CD14-positive monocyte (primary cell): ENCODE measurements at places on chromosomes 6 and 20. TPM values are rescaled to one million over a fixed set of nuclear protein-coding genes. Genes with fewer than 3 reads are reported as not detected.

OR14J1 gene
- polyA plus RNA-seq: not detected in 2 replicates

CHD6 gene
- polyA plus RNA-seq: 19.6 TPM

EXOC2 gene
- polyA plus RNA-seq: 12.0 TPM

- DNase-seq: no peak
- H3K27me3 ChIP-seq: no peaks in the 10 kb centered on the region
- no peaks in the 10 kb centered on the region for H3K4me1 ChIP-seq
- no peak overlapping the region for H3K4me3 ChIP-seq
- no peak overlapping the region for H3K27ac ChIP-seq
These were observed 21.2 kb downstream of the EPB41L2 start for GRCh38 chr6:131041814-131042213.

- no peak overlapping the region for H3K27ac ChIP-seq
- DNase-seq: no peak
- H3K36me3 ChIP-seq: no peaks in the 10 kb centered on the region
- H3K4me3 ChIP-seq: no peak overlapping the region
- H3K27me3 ChIP-seq: peaks cover 72% of the 10 kb centered on the region
- peaks cover 3% of the 10 kb centered on the region for H3K4me1 ChIP-seq
These were observed 1.1 kb upstream of the SLC32A1 start for GRCh38 chr20:38723017-38723847.

GRCh38 chr6:89787660-89788328, 31.8 kb downstream of the MDN1 start:
- H3K4me1 ChIP-seq: no peaks in the 10 kb centered on the region
- H3K27ac ChIP-seq: no peak overlapping the region
- DNase-seq: no peak
- H3K36me3 ChIP-seq: peaks cover 72% of the 10 kb centered on the region
- no peak overlapping the region for H3K4me3 ChIP-seq

- H3K4me1 ChIP-seq: peaks cover 3% of the 10 kb centered on the region
- DNase-seq: no peak
- no peaks in the 10 kb centered on the region for H3K27me3 ChIP-seq
- no peak overlapping the region for H3K27ac ChIP-seq
- H3K4me3 ChIP-seq: no peak overlapping the region
These were observed 33.9 kb upstream of the FBXO30 start for GRCh38 chr6:145848541-145848940.

- peaks cover 36% of the 10 kb centered on the region for H3K36me3 ChIP-seq
- no peaks in the 10 kb centered on the region for H3K4me1 ChIP-seq
- peak overlapping the region; percentile 6 for H3K27ac ChIP-seq
- peaks cover 3% of the 10 kb centered on the region for H3K27me3 ChIP-seq
- peak; percentile 30 for DNase-seq
These were observed 4.5 kb upstream of the TNXB start for GRCh38 chr6:32113386-32114352.

DNA sequence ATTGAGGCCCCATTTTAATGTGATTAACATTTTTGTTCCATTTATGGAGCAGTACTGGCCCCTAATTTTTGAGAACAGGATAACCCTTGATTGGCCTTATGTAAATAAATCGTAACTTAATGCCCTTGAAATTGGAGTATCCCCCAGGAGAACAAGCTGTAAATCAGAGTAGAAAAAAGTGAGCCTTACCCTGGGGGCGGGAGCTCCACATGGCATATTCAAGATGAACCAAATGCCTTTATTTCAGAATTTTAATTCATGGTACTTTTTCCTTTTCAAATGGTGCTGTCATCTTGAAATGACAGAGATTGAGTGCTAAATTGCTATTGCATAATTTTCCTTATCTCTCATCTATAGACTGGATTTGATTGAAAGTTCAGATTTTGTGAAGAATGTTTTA, 809.5 kb upstream of the FLRT3 start:
- DNase-seq: no peak
- no peaks in the 10 kb centered on the region for H3K36me3 ChIP-seq
- H3K4me3 ChIP-seq: no peak overlapping the region
- H3K4me1 ChIP-seq: no peaks in the 10 kb centered on the region
- no peaks in the 10 kb centered on the region for H3K27me3 ChIP-seq

- no peaks in the 10 kb centered on the region for H3K27me3 ChIP-seq
- no peak overlapping the region for H3K4me3 ChIP-seq
- no peak for DNase-seq
- H3K27ac ChIP-seq: no peak overlapping the region
- no peaks in the 10 kb centered on the region for H3K36me3 ChIP-seq
- H3K4me1 ChIP-seq: no peaks in the 10 kb centered on the region
These were observed 157.1 kb upstream of the SMLR1 start for GRCh38 chr6:130670142-130670541.

DNA sequence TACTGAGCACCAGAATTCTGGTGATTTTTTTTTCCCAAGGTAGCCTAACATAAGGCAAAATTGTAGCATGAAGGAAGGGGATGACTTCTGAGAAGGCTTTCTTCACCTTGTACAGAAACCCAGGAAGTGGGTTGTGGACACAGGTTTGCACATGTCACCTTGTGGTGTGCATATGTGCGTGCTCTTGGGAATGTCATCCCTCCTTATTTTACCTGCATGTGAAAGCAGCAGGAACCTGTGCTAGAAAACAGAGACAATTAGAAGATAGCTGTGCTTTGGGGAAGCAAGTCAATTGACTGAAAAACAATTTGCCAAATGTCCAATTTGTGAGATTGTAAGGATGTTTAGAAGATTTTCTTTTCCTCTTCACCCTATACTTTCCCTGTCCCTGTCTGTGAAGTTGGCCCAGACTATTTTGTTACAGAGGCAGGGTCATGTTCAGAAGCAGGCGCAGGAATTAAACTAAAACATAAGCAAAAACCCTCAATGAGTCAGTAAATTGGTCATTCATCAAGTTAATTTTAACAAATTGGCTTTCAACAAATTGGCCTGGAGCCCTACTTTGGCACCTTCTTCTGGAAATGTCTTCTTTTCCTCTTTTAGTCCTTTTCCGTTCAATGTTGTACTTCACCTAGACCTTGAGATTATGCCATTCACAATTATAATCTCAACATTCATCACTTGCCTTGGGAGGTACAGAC, 261.2 kb downstream of the ADGB start:
- H3K4me1 ChIP-seq: peaks cover 7% of the 10 kb centered on the region
- H3K27ac ChIP-seq: no peak overlapping the region
- H3K27me3 ChIP-seq: no peaks in the 10 kb centered on the region
- no peak overlapping the region for H3K4me3 ChIP-seq

- H3K27me3 ChIP-seq: peaks cover 22% of the 10 kb centered on the region
These were observed 1.4 kb downstream of the OTOR start for GRCh38 chr20:16749573-16749972.

DNA sequence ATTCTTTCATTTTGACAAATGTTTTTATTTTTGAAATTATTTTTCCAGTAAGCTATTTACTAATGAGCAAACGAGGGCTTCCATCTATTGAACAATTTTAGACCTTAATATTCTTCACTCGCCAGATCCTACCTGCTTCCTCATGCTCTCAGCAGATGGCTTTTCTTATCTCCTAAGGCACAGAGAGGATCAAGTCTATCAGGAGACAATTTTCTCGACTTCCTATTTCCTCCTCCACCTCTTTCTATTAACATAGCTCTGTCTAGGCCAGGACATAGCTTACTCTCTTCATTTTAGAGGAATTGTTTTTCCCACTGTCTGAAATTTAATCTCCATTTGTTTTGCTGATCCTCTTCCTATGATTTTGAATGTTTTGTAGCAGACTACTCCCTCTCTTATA, 87.0 kb upstream of the MAN1A1 start:
- DNase-seq: no peak
- no peak overlapping the region for H3K27ac ChIP-seq
- no peaks in the 10 kb centered on the region for H3K27me3 ChIP-seq
- H3K4me1 ChIP-seq: no peaks in the 10 kb centered on the region
- H3K4me3 ChIP-seq: no peak overlapping the region

GRCh38 chr20:41649489-41649888, 31.3 kb upstream of the CHD6 start:
- no peak for DNase-seq
- no peaks in the 10 kb centered on the region for H3K36me3 ChIP-seq
- H3K27me3 ChIP-seq: peaks cover 3% of the 10 kb centered on the region
- H3K4me1 ChIP-seq: no peaks in the 10 kb centered on the region

GRCh38 chr6:20463396-20463795, 61.7 kb downstream of the E2F3 start:
- no peak for DNase-seq
- peaks cover 1% of the 10 kb centered on the region for H3K36me3 ChIP-seq
- peak overlapping the region; percentile 56 for H3K27ac ChIP-seq
- no peak overlapping the region for H3K4me3 ChIP-seq

MAFB gene
- 161 and 313 TPM in 2 replicates for polyA plus RNA-seq

DNA sequence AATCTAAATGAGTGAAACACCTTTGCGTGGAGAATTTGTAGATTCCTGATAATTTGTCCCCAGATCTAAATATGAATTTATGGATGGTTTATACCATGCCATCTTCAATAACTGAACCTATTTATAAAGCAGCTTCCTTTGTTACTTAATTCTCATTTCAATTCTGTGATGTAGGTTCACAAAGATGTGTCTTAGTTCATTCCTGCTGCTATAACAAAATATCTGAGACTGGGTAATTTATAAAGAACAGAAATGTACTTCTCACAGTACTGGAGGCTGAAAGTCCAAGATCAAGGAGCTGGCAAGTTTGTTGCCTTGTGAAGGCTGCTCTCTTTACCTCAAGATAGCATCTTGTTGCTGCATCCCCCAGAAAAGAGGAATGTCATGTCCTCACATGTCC, 2.1 kb upstream of the TFB1M start:
- H3K27ac ChIP-seq: no peak overlapping the region
- no peaks in the 10 kb centered on the region for H3K36me3 ChIP-seq
- H3K27me3 ChIP-seq: no peaks in the 10 kb centered on the region
- H3K4me1 ChIP-seq: peaks cover 30% of the 10 kb centered on the region
- no peak overlapping the region for H3K4me3 ChIP-seq

SULF2 gene
- polyA plus RNA-seq: 60.3 TPM

DNA sequence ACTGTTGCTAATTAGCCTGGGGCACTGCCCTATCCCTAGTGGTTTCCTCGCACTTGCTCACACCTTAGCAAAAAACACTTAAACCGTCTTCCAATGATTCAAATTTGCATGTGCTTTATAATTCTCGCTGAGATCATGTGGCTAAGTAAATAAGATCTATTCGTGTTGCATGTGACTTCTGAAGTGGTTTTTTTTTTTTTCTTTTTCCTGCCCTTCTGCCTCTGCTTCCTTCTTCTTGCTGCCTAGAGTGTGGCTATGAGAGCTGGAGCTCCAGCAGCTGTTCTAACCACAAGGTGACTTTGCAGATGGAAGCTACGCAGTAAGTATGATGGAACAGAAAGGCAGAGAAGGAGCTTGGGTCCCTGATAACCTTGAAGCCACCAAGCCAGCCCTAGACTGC, 36.5 kb downstream of the SULF2 start:
- H3K27ac ChIP-seq: peak overlapping the region; percentile 91
- H3K27me3 ChIP-seq: no peaks in the 10 kb centered on the region
- peak; percentile 76 for DNase-seq

DNA sequence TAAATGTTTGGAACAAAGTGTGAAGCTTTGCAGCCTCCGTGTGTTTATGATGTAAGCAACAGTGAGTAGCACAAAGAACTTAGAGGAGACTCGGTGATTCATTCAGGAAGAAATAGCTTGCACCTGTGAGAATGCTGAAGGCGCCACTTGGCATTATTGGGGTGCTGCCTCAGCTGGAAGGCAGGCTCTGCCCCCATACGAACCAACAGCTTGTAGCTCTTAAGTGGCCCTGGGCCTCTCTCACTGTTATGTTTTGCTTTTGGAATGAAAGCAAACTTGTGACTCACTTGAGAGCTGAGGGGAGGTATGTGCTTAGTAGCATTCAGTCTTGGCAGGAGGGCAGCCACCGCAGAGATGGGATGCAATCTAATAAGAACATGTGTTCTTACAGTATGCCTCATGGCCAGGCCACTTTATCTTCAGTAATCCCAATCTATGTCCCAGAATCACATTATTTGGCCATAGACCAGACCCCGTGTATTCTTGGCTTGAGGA, 310.7 kb downstream of the EYA4 start:
- no peak overlapping the region for H3K27ac ChIP-seq
- no peaks in the 10 kb centered on the region for H3K4me1 ChIP-seq
- H3K36me3 ChIP-seq: no peaks in the 10 kb centered on the region
- H3K27me3 ChIP-seq: no peaks in the 10 kb centered on the region
- DNase-seq: no peak

NKX2-2 gene
- polyA plus RNA-seq: not detected in 2 replicates

TEAD3 gene
- polyA plus RNA-seq: not detected

AKAP12 gene
- polyA plus RNA-seq: not detected

DNA sequence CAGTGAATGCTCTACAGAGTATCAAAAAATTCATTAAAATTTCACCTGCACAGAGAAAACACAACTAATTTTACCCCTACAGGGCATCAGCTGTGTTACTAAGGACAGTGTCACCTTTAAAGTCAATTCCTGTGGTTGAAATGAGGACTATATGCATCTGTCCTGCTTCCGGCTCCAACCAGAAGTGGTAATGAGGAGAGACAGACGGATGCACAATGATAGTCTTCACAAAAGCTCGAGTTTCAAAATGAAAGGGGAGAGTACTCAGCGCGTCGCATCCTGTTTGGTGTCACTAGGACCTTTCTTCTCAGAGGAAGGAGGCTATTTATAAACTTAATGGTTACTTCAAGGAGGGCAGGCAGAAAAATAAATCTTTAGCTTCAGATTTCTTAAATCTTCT, 86.5 kb downstream of the LYRM4 start:
- H3K4me3 ChIP-seq: no peak overlapping the region
- DNase-seq: no peak
- H3K27ac ChIP-seq: no peak overlapping the region
- no peaks in the 10 kb centered on the region for H3K27me3 ChIP-seq

- no peaks in the 10 kb centered on the region for H3K27me3 ChIP-seq
- H3K4me1 ChIP-seq: no peaks in the 10 kb centered on the region
- no peak overlapping the region for H3K4me3 ChIP-seq
- no peak for DNase-seq
These were observed 87.2 kb downstream of the TAF4 start for GRCh38 chr20:61978491-61978890.

EYA2 gene
- not detected for polyA plus RNA-seq
